Fibroblast of lung (primary cell): ENCODE measurements at places on chromosomes 6 and 20. TPM values are rescaled to one million over a fixed set of nuclear protein-coding genes. Genes with fewer than 3 reads are reported as not detected.
A peak's percentile ranks its signal among the peaks of the same experiment; 100 is the strongest.

SDC4 gene
- 142 and 175 TPM in 2 replicates for total RNA-seq

PDE7B gene
- total RNA-seq: 21.5 and 22.1 TPM in 2 replicates

PROKR2 gene
- not detected in 2 replicates for total RNA-seq

CCN6 gene
- not detected in 2 replicates for total RNA-seq

- H3K4me3 ChIP-seq: no peak overlapping the region
- H3K27me3 ChIP-seq: no peaks in the 10 kb centered on the region
- H3K4me1 ChIP-seq: peaks cover 7% of the 10 kb centered on the region
- no peaks in the 10 kb centered on the region for H3K36me3 ChIP-seq
- H3K27ac ChIP-seq: peak overlapping the region; percentile 80
Observed at GRCh38 chr6:84618836-84619235, 145.6 kb downstream of the TBX18 start.

DNA sequence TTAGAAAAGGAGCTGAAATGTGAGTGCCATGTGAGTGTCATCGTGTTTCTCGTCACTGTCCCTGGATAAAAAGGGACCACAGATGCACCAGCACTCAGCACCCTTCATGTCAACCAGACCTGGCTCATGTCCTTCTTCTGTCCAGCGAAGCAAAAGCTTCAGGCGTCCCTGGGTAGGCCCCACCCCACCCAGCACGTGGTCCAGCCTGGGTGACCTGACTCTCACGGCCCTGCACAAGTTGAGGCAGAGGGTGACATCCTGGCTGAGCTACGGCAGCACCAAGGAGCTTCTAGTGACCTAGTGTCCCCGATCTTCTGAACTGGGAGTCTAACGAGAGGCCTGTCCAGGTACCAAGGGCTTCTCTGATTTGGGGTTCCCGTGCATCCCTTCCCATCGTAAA, 37.8 kb downstream of the PSMG4 start:
- H3K27me3 ChIP-seq: peaks cover 6% of the 10 kb centered on the region
- DNase-seq: no peak
- no peak overlapping the region for H3K27ac ChIP-seq
- H3K36me3 ChIP-seq: no peaks in the 10 kb centered on the region
- H3K4me1 ChIP-seq: no peaks in the 10 kb centered on the region
- H3K4me3 ChIP-seq: no peak overlapping the region

ARMH2 gene
- total RNA-seq: not detected in 2 replicates

DNA sequence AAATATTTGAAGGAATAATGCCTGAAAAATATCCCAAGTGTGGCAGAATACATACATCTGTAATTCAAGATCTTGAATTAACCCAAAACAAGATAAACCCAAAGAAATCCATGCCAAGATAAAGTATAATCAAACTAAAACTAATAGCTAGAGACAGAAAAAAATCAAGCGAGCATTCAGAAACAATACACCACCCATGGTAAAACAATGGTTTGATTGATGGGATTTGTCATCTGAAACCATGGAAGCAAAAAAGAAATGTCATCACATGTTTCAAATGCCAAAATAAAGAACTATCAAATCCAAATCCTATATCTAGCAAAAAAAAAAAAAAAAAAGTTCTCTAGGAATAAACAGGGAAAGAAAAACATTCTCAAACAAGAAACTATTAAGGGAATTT, 5.1 kb upstream of the DEFB127 start:
- no peak for DNase-seq
- H3K4me3 ChIP-seq: no peak overlapping the region
- H3K4me1 ChIP-seq: no peaks in the 10 kb centered on the region
- H3K27ac ChIP-seq: no peak overlapping the region
- no peaks in the 10 kb centered on the region for H3K36me3 ChIP-seq

DNA sequence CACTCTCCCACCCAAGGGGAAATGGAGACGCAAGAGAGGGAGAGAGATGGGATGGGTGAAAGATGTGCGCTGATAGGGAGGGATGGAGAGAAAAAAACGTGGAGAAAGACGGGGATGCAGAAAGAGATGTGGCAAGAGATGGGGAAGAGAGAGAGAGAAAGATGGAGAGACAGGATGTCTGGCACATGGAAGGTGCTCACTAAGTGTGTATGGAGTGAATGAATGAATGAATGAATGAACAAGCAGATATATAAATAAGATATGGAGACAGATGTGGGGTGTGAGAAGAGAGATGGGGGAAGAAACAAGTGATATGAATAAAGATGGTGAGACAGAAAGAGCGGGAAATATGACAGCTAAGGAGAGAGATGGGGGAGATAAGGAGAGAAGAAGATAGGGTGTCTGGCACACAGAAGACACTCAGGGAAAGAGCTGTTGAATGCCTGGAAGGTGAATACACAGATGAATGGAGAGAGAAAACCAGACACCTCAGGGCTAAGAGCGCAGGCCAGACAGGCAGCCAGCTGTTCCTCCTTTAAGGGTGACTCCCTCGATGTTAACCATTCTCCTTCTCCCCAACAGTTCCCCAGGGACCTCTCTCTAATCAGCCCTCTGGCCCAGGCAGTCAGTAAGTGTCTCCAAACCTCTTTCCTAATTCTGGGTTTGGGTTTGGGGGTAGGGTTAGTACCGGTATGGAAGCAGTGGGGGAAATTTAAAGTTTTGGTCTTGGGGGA, 754 bp downstream of the TNF start:
- peaks cover 28% of the 10 kb centered on the region for H3K27me3 ChIP-seq
- no peak overlapping the region for H3K4me3 ChIP-seq
- no peaks in the 10 kb centered on the region for H3K4me1 ChIP-seq
- DNase-seq: no peak
- H3K36me3 ChIP-seq: no peaks in the 10 kb centered on the region
- H3K27ac ChIP-seq: no peak overlapping the region

GRCh38 chr20:13865156-13865555, 80.3 kb downstream of the NDUFAF5 start:
- DNase-seq: peak; percentile 32
- no peaks in the 10 kb centered on the region for H3K27me3 ChIP-seq
- H3K36me3 ChIP-seq: no peaks in the 10 kb centered on the region
- H3K4me1 ChIP-seq: peaks cover 2% of the 10 kb centered on the region
- H3K27ac ChIP-seq: no peak overlapping the region

DNA sequence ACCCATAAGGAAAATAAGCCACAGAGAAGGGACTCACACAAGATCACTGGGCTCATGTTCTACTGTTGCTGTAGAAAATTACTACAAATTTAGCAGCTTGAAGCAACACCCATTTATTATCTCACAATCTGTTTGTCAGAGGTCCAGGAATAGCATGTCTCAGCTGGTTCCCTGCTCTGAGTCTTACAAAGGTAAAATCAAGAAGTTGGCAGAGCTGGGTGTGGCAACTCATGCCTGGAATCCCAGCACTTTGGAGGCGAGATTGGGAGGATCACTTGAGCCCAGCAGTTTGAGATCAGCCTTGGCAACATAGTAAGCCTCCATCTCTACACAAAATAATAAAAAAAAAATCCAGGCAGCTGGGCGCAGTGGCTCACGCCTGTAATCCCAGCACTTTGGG, 28.5 kb upstream of the ZNF831 start:
- DNase-seq: no peak
- H3K36me3 ChIP-seq: no peaks in the 10 kb centered on the region
- H3K27ac ChIP-seq: no peak overlapping the region
- no peaks in the 10 kb centered on the region for H3K4me1 ChIP-seq
- H3K4me3 ChIP-seq: no peak overlapping the region

GRCh38 chr6:161536224-161536630, 262.4 kb upstream of the AGPAT4 start:
- H3K4me1 ChIP-seq: no peaks in the 10 kb centered on the region
- no peaks in the 10 kb centered on the region for H3K27me3 ChIP-seq
- no peak overlapping the region for H3K4me3 ChIP-seq
- DNase-seq: no peak
- no peak overlapping the region for H3K27ac ChIP-seq
- no peaks in the 10 kb centered on the region for H3K36me3 ChIP-seq

DNA sequence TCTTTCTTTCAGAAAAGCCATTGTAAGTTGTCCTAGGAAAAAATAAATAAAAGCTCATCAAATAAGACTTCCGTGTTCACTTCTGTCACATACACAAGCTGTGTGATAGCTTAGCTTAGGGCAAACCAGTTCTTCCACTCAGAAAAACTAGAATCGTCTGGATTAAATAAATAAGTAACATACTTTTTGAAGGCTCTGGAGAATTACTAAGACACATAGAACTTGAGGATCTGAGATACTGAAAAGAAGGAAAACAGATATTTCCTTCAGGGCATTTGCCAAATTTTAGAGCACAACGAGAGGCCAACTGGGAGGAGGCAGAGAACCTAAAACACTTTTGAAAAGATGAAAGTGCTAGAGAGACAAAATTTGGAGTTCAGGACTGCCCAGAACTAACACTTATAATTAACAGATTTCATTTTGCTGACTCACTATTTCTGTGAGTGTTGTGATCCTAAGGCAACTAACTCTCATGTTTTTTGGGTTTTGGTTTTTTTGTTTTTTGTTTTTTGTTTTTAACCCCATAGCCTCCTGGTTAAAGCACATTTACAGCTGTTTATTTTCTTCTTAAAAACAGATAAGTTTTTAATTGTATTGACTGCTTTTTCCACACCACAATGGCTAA, 38.7 kb upstream of the THEMIS start:
- H3K27ac ChIP-seq: peak overlapping the region; percentile 40
- H3K4me1 ChIP-seq: no peaks in the 10 kb centered on the region
- H3K36me3 ChIP-seq: no peaks in the 10 kb centered on the region

EYA2 gene
- 1.3 and 1.7 TPM in 2 replicates for total RNA-seq

- H3K27ac ChIP-seq: no peak overlapping the region
- no peak for DNase-seq
- no peak overlapping the region for H3K4me3 ChIP-seq
Observed at GRCh38 chr20:51665543-51666118, 102.6 kb downstream of the ATP9A start.

- H3K27me3 ChIP-seq: no peaks in the 10 kb centered on the region
- H3K4me1 ChIP-seq: no peaks in the 10 kb centered on the region
- no peak overlapping the region for H3K27ac ChIP-seq
- no peak for DNase-seq
- H3K4me3 ChIP-seq: no peak overlapping the region
Observed at GRCh38 chr6:24821860-24822444, 23.2 kb upstream of the ARMH2 start.

DNA sequence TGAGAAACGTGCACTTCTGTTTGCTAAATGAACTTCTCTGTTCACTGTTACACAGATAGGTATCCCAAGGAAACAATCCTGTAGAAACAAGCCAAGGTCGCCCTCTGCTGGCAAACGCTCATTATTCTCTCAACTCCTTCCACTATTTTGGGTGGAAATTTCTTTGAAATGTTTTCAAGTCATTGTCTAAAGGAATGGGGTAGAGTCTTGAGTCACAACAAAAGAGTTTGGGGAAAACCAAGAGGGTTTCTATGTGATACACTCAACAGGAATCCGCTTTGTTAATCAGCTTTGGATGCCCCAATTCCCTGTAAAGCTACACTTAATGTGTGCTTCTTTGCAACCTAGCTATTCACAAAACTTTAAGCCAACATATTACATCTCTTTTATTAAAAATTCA, 4.6 kb upstream of the RAE1 start:
- DNase-seq: peak; percentile 67
- no peaks in the 10 kb centered on the region for H3K4me1 ChIP-seq
- H3K36me3 ChIP-seq: no peaks in the 10 kb centered on the region

DNA sequence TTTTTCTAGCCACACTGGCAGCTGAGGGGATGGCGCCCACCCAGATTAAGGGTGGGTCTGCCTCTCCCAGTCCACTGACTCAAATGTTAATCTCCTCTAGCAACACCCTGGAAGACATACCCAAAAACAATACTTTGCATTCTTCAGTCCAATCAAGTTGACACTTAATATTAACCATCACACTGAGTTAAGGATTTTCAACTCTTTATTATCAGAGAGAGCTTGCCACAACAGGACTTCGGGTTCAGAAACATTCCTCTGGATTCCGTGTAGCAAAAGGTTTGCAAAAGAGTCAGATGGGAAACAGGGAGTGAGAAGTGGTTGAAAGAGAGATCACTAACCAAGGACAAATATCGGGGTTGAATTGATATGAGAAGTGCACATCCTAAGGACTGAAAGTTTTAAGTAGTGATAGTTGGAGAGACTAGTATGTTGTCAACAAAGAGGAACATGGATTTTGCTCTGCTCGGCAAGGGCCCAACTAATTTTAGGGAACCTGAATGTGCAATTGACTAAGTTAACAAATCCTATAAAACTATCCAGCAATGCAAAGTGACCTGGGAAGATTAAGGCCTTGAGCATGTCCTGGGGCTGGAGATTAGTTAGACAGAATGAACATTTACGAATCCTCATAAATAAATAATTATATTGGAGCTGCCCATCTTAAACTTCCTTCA, 137.0 kb upstream of the TENT5A start:
- H3K27ac ChIP-seq: no peak overlapping the region
- H3K4me1 ChIP-seq: peaks cover 6% of the 10 kb centered on the region
- no peak overlapping the region for H3K4me3 ChIP-seq
- no peak for DNase-seq

HLA-C gene
- total RNA-seq: 122 and 193 TPM in 2 replicates

DNA sequence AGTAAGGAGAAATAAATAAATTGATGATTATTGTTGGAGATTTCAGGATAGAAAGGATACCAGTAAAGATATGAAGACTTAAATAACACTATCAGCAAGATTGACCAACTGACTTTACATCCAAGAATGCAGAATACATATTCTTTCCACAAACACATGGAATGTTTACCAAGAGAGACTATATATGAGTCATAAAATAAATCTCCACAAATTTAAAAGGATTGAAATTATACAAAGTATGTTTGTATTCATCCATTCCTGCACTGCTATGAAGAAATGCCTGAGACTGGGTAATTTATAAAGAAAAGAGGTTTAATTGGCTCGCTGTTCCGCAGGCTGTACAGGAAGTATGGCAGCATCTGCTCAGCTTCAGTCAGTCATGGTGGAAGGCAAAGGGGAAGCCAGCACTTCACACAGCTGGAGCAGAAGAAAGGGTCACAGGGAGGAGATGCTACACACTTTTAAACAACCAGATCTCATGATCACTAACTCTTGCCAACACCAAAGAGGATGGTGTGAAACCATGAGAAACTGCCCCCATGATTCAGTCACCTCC, 56.7 kb upstream of the TNFRSF21 start:
- no peak overlapping the region for H3K4me3 ChIP-seq
- no peaks in the 10 kb centered on the region for H3K27me3 ChIP-seq
- no peaks in the 10 kb centered on the region for H3K36me3 ChIP-seq
- no peak overlapping the region for H3K27ac ChIP-seq
- H3K4me1 ChIP-seq: no peaks in the 10 kb centered on the region
- DNase-seq: no peak

PPP1R10 gene
- total RNA-seq: 18.2 and 28.2 TPM in 2 replicates

- H3K27me3 ChIP-seq: no peaks in the 10 kb centered on the region
- H3K4me3 ChIP-seq: no peak overlapping the region
- no peak overlapping the region for H3K27ac ChIP-seq
- no peaks in the 10 kb centered on the region for H3K4me1 ChIP-seq
Observed at GRCh38 chr6:14212020-14212419, 94.4 kb downstream of the CD83 start.

GRCh38 chr6:156628805-156629204, 148.4 kb upstream of the ARID1B start:
- H3K36me3 ChIP-seq: no peaks in the 10 kb centered on the region
- H3K27me3 ChIP-seq: no peaks in the 10 kb centered on the region
- DNase-seq: no peak
- no peak overlapping the region for H3K4me3 ChIP-seq

- no peak overlapping the region for H3K4me3 ChIP-seq
- H3K4me1 ChIP-seq: peaks cover 15% of the 10 kb centered on the region
- H3K27ac ChIP-seq: no peak overlapping the region
- DNase-seq: peak; percentile 82
- H3K27me3 ChIP-seq: peaks cover 2% of the 10 kb centered on the region
- H3K36me3 ChIP-seq: no peaks in the 10 kb centered on the region
Observed at GRCh38 chr6:157756708-157757429, 66.2 kb upstream of the SNX9 start.
